ENCODE measurements at places on chromosomes 5 and 9. TPM values are rescaled to one million over a fixed set of nuclear protein-coding genes. Genes with fewer than 3 reads are reported as not detected.

Gene RRAGA
- 56.1 TPM for total RNA-seq

DNA sequence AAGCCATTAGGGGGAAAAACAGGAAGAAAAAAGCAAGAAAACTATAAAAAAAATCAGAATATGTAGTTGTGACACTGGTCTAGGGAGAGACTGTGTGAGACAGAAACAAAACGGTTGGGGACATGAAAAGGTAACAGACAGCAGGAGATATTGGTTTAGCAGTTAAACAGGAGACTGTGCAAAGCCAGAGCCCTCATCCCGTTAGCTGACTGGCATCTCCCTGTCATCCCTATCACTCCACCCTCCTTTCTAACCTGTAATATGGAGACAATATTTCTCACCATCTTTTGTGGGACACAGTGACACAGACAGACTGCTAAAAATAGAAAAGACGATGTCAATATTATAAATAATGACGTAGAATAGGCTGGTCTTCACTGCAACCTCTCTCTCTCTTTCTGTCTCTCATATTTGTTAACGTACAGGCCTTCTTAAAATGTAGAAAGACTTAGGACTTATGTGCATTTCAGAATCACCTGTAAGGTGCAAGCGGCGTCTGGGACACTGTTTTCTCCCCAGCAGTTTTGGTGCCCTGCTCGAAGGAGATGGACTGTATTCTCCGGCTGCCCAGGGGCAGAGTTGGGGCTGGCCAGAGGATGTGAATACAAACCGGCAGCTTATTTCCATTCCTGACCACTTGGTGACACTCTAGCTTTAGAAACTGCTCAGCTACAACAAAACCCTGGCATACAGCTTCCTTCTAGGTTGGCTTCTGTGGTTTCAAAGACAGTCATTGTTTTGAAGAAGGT, 190.6 kb downstream of the MAT2B start:
- peak; percentile 23 for DNase-seq

Gene SV2C
- total RNA-seq: 1.7 TPM

GRCh38 chr5:98872674-98873073, 56.1 kb downstream of the CHD1 start:
- DNase-seq: no peak

Gene NFIB
- 159 TPM for total RNA-seq

Gene LRRC19
- not detected for total RNA-seq

Gene N4BP3
- total RNA-seq: 8.0 TPM

Gene GKAP1
- 10.9 TPM for total RNA-seq

Gene ADAMTS13
- total RNA-seq: 2.2 TPM

DNA sequence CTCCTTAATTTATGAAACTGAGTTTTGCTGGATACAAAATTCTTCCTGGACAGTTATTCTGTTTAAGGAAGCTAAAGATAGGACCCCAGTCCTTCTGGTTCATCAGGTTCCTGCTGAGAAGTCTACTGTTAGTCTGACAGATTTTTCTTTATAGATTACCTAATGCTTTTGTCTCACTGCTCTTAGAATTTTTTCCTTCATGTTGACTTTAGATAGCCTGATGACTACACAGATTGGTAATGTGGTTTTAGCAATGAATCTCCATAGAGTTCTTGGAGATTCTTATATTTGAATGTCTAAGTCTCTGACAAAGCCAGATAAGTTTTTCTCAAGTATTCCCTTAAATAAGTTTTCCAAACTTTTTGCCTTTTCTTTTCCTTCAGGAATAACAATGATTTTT, 419.7 kb downstream of the CDH10 start:
- no peak for DNase-seq

Gene GFM2
- total RNA-seq: 61.0 TPM

- DNase-seq: no peak
Measured at GRCh38 chr5:89374144-89374784, 491.3 kb upstream of the MEF2C start.

DNA sequence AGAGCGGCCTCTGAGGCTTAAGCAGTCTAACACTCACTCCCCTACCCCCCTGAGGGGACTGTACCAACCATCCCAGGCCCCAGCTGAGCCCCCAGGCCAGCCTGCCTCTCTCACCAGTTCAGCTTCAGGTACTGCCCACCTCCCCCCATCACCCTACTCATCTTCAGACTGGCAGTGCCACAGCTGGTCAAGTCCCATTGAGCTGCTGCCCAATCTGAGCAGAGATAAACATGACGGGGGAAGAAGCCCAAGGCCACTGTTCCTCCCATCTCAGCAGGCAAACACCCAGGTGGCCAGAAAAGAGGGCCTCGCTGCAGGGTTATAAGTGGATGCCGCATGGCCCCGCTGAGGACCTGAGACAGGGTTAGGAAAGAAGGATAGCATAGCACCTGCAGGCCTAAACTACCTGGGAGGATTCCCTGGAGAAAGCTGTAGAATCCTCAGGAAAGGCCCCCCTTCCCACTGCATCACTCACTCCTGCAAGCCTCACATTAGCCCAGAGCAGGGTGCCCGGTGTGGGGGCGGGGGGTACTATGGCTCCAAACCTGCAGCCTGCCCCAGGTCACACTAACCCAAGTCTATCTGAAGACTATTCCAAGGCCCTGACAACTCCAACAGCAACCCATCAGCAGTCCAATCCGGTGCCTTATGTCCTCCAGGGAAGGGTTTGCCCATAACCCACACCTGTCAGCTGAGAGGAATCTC, 3.6 kb downstream of the B4GALT1 start:
- no peak for DNase-seq

DNA sequence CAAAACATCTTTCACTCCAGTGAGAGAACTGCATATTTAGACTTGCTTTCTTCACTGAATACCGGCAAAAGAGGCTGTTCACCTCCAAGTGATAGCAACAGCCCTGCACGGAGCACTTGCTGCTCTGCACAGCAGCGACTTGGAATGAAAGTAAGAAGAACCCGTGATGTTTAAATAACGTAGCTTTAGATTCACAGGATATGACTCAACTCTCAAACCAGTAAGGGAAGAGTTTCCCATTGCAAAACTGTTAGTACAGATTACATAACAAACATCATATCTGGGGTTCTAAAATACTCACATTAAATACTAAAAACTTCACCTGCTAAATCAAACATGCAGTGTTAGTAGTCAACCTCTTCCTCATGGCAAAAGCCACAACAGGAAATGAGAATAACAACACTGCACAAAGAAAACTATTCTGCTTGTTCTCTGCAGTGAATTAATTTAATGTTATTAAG, 203.4 kb downstream of the MCTP1 start:
- peak; percentile 11 for DNase-seq

- DNase-seq: no peak
Measured at GRCh38 chr5:135883441-135883840, 12.2 kb downstream of the IL9 start.

DNA sequence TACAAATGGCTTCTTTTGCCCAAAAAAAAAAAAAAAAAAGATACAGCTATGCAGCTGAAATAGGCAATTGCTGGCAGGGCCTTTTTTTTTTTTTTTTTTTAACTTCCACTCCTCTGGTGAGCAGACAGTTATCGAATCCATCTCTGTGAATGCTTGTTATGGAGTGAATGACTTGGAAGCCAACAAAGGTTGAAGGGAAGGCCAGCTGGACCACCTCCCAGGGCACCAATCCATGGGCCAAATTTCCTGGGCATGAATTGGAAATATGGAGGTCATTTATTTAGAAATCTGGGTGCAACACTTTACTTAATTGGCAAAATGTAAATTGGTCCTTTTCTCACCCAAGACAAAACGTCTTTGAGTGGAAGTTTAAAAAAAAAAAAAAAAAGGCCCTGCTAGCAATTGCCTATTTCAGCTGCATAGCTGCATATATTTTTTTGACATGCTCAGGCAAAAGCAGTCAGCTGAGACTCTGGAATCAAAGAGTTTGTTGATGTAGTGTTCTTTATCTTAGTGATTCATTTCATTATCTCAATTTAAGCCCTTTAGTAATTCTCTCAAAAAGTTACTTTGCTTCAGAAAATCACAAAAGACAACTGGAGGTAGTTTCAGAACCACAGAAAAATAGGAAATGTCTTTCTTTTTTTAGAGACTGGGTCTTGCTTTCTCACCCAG, 392.2 kb upstream of the KLF4 start:
- DNase-seq: no peak

Data from occipital lobe (tissue), 3 donors.